ENCODE measurements at places on chromosomes 4 and X. TPM values are rescaled to one million over a fixed set of nuclear protein-coding genes. Genes with fewer than 3 reads are reported as not detected.

The IBSP gene
- not detected for total RNA-seq

The GPR143 gene
- total RNA-seq = not detected

The ARX gene
- total RNA-seq = 0.12 TPM

The CENPVL2 gene
- total RNA-seq = not detected

The SCML1 gene
- total RNA-seq = 6.7 TPM

The NR0B1 gene
- total RNA-seq = 39.4 TPM

The PF4V1 gene
- total RNA-seq = not detected

The SOWAHB gene
- not detected for total RNA-seq

The TRAM1L1 gene
- total RNA-seq = 0.32 TPM

The STIM2 gene
- total RNA-seq = 12.8 TPM

The NDP gene
- not detected for total RNA-seq

The PGRMC2 gene
- 93.5 TPM for total RNA-seq

The PPP2R3B gene
- total RNA-seq = 17.0 TPM

The FGFBP2 gene
- total RNA-seq = not detected

The ELMOD2 gene
- total RNA-seq = 8.4 TPM

The CRLF2 gene
- 1.8 TPM for total RNA-seq

The COL4A6 gene
- 17.3 TPM for total RNA-seq

The AGTR2 gene
- not detected for total RNA-seq

The SH2D1A gene
- total RNA-seq = not detected

Data from A549 treated with DMSO at 1 μM for 4 hours (cell line).